Hair follicular keratinocyte (primary cell): ENCODE measurements at places on chromosomes 7 and 10. TPM values are rescaled to one million over a fixed set of nuclear protein-coding genes. Genes with fewer than 3 reads are reported as not detected.

The SOSTDC1 gene
- total RNA-seq = 0.46 TPM in 1 of 2 replicates, not detected in the other

The TRIM4 gene
- total RNA-seq = 12.5 and 21.3 TPM in 2 replicates

The UPK3B gene
- total RNA-seq = 1.4 and 3.4 TPM in 2 replicates

The ADRB1 gene
- total RNA-seq = 0.76 and 1.0 TPM in 2 replicates

The KLF14 gene
- total RNA-seq = not detected in 2 replicates

The CALML3 gene
- 58.4 and 62.7 TPM in 2 replicates for total RNA-seq

The NPY4R gene
- not detected in 2 replicates for total RNA-seq

The GRM3 gene
- not detected in 2 replicates for total RNA-seq

The ADGRA1 gene
- total RNA-seq = not detected in 2 replicates

The PPP1R17 gene
- not detected in 2 replicates for total RNA-seq

The TSPAN12 gene
- not detected in 2 replicates for total RNA-seq

The FAM25C gene
- 14.0 TPM in 1 of 2 replicates, not detected in the other for total RNA-seq

The FGFR2 gene
- total RNA-seq = 14.7 and 24.7 TPM in 2 replicates

The EVX1 gene
- not detected in 2 replicates for total RNA-seq

The CHST15 gene
- 20.0 and 39.5 TPM in 2 replicates for total RNA-seq

The FFAR4 gene
- total RNA-seq = not detected in 2 replicates

The RADIL gene
- not detected in 2 replicates for total RNA-seq

The GPR37 gene
- 0.34 and 0.78 TPM in 2 replicates for total RNA-seq

The MOGAT3 gene
- not detected in 2 replicates for total RNA-seq

The ACTL6B gene
- total RNA-seq = not detected in 2 replicates

The SPAM1 gene
- not detected in 2 replicates for total RNA-seq

The GAD2 gene
- total RNA-seq = not detected in 2 replicates

The NXPH1 gene
- not detected in 2 replicates for total RNA-seq

The HSPA14 gene
- total RNA-seq = 8.0 and 26.0 TPM in 2 replicates

The LIPN gene
- not detected in 2 replicates for total RNA-seq

The PLEKHS1 gene
- not detected in 2 replicates for total RNA-seq

The GPNMB gene
- total RNA-seq = 1.9 and 2.9 TPM in 2 replicates

The DRGX gene
- total RNA-seq = not detected in 2 replicates
